ENCODE measurements at places on chromosomes 4 and X. TPM values are rescaled to one million over a fixed set of nuclear protein-coding genes. Genes with fewer than 3 reads are reported as not detected.

DNA sequence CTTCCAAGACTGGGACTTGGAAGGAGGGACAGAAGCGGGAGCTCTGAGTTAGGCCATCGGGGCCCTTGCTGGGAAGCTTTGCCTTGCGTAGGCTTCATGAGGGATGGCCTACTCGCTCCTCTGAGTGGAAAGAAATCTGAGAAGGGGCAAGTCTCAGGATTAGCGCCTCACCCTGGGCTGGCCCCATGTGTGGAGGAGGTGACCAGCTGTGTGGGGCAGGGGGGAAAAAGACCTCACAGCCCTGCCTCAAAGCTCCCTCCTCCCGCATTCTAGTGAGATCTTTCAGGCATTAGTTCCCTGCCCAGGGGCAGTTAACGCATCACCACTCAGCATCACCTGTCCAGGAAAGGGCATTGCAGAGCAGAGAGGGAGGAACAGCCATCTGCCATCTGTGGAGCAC is 156.1 kb downstream of the ENPP6 start:
- no peak for DNase-seq

DNA sequence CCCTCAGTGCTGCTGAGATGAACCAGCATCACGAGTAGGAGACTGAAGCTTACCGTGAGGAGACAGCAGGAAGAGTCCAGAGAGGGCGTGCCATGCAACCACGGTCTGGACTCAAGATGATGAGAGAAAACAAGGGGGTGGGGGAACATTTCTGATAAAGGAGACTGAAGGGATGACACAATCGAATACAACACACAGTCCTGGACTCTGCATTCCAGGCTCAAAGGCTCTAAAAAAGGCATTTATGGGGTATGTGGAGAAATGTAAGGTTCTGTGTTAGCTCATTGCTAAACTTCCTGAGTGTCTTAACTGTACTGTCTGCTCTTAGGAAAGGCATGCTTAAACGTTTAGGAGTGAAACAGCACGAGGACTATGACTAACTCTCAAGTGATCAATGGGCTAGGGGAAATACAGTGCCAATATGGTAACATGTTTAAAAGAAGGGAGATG is 20.6 kb upstream of the IRAK1 start:
- no peak for DNase-seq

- DNase-seq, result no peak
Measured at GRCh38 chr4:155762334-155762733, 3.5 kb downstream of the GUCY1B1 start.

DNA sequence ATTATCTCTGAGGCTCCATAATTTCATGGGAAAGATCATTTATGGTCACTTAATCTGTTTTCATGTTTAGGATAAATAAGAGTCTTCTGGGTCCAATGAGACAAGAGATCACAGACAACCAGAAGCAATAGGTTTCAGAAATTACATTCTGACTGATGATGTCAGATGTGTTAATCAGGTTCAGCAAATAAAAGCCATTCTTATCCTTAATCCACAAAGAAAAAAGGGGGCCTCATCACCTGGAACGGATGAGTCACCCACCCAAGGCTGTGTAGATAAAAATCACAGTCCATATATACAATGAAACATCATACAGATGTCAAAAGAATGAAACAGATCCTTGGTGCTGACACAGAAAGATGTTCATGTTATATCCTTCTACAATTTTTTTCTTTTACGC is 36.6 kb downstream of the SYTL4 start:
- DNase-seq, result no peak

DNA sequence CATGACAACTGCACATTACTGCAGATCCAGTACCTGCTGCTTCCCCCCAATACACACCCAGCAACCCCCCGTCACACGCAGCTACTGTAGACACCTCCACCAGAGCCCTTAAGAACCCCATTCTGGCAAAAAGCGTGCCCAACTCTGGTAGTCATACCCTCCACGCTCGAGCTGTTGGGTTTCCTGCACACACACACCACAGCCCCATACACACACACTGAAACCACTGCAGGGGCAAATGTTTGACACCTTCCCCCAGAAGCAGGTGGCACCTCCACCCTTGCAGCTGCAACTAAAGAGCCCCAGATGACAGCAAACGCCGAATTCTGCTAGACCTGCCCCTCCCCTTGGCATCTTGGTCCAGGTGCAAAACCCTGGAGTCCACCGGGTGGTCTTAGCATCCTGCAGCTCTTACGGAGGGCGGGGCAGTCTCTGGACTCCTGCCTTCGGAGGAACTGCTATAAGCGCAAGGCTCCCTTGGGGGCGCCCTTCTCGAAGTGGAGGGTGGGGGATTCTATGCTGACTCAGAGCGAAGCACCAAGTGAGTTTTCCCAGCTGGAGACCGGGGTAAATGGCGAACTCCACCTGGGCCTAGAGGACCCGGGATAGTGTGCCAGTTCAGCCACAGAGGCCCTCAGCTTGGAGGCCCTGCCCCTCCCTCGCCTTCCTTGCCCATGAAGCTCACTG is 1.5 kb downstream of the FRMPD3 start:
- no peak for DNase-seq

The WDR44 gene
- total RNA-seq, result 22.1 TPM

The STOX2 gene
- 11.5 TPM for total RNA-seq

- no peak for DNase-seq
Measured at GRCh38 chr4:8306511-8307021, 37.0 kb downstream of the HTRA3 start.

GRCh38 chr4:1488357-1488756 is 82.1 kb upstream of the NKX1-1 start:
- no peak for DNase-seq

- no peak for DNase-seq
Measured at GRCh38 chr4:613126-613525, 12.2 kb upstream of the PDE6B start.

DNA sequence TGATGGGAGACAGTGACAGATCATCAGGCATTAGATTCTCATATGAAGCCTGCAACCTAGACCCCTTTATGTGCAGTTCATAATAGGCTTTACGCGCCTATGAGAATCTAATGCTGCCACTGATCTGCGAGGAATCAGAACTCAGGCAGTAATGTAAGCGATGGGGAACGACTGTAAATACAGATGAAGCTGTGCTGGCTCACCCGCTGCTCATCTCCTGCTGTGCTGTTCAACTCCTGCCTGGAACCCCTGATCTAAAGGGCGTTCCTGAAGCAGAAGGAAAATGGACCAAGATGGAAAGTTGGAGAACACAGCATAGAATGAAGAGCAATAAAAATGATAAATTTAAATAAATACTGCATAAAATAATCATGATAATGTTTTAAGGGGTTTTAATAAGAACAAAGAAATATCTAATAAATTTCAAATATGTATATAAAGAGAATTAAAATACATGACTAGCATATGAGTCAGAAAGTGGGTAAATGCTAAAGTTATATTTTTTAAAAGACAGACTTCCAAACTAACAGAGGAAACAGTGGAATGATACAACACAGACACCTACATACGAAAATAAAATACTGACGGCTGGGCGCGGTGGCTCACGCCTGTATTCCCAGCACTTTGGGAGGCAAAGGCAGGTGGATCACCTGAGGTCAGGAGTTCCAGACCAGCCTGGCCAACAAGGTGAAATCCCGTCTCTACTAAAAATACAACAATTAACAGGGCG is 59.2 kb downstream of the RBM47 start:
- no peak for DNase-seq

GRCh38 chr4:23373261-23373660 is 516.6 kb downstream of the PPARGC1A start:
- DNase-seq, result no peak

The LNX1 gene
- total RNA-seq, result 11.8 TPM

The APELA gene
- not detected for total RNA-seq

GRCh38 chrX:1835056-1835455 is 220.2 kb downstream of the ASMT start:
- DNase-seq, result no peak

DNA sequence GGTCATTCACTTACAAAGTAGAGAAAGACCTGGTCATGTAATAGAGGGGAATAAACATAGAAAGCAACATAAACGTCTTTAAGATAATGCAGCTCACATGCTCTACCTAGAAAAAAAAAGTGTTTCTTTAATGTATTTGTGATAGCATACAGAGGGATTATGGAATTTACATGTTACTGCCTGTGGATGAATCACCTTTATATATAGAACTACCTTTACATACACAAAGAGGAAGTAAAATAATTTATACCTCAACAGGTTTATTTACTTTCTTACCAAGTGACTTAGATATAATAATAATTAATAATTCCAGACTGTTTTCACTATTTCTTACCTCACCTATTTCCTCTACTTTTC is 81.5 kb downstream of the PPP3CA start:
- no peak for DNase-seq

The PAGE2B gene
- not detected for total RNA-seq

The NALF2 gene
- total RNA-seq, result 0.49 TPM

DNA sequence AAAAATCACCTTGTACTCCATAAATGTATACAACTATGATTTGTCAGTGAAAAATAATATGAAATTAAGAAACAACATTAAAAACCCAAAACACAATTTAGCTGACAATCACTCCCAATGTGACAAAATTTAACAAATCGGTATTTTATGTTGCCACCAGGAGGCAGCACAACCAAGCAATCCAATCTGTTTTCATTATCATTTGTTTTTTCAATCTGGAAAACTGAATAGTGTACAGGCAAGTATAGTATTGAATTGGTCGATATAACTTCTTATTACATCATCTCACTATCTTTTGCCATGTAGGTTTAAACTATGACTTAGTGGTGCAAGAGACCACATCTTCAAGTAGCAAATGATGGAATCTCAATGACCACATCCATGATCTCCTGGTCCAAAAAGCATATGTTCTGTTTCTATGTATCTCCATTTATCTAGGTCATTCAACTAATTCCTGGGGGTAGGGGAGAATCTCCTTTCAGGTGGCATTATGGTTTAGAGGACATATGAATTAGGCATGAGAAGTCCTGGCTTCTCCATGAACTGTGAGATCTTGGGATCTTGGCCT is 112.9 kb upstream of the AGA start:
- DNase-seq, result no peak

- no peak for DNase-seq
Measured at GRCh38 chrX:53288189-53288588, 6.8 kb upstream of the IQSEC2 start.

- DNase-seq, result no peak
Measured at GRCh38 chrX:10756441-10756840, 136.1 kb upstream of the MID1 start.

The UGT2B10 gene
- not detected for total RNA-seq

GRCh38 chr4:92074839-92075238 is 228.9 kb upstream of the GRID2 start:
- no peak for DNase-seq

- peak; percentile 54 for DNase-seq
Measured at GRCh38 chr4:5019274-5019673, at the start of gene CYTL1. Gene CYTL1 (minus strand): TSS chr4:5019458. CDS start chr4:5019445, 13 bp downstream.

DNA sequence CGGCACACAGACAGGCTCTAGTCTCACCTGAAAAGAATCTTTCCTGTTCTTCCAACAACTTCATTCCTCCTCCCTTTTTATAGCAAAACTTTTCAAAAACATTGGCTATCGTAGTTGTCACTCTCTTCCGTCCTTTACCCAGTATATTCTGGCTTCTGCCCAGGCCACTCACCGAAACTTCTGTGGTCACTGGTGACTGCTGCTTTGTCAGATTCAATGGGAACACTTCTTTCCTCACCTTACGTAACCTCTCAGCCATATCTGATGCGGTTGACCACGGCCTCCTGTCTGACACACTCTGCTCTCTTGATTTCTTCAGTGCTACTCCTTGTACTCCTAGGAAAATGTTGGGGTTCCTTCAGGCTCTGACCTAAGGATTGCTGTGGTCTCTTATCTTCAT is 9.2 kb upstream of the RNF150 start:
- DNase-seq, result no peak

DNA sequence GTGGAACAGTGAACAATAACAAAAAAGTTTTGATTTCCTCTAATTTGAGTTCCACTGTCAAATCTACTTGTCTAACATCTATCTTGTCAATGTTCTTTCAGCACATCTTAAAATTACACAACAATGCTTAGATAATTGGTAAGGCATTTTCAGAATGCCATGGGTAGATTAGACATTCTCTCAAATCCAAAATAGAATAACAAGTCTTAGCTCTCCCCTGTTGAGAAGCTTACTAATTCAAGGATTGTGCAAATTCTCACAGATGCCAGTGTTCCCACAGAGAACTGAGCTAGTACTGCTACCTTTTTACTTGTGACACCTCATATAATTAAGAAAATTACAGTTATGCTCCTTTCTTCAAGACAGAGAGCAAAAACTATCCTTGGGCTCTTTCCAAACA is 2442.0 kb downstream of the PCDH7 start:
- no peak for DNase-seq

The SHROOM4 gene
- total RNA-seq, result 10.1 TPM

Measured in vagina (tissue), 2 donors.